Epithelial cell of umbilical artery (primary cell): ENCODE measurements at places on chromosomes 12 and 14. TPM values are rescaled to one million over a fixed set of nuclear protein-coding genes. Genes with fewer than 3 reads are reported as not detected.

The CABP1 gene
- not detected in 2 replicates for total RNA-seq

The TAS2R7 gene
- total RNA-seq: not detected in 2 replicates

The SOAT2 gene
- not detected in 2 replicates for total RNA-seq

The ORAI1 gene
- total RNA-seq: 17.2 and 18.5 TPM in 2 replicates

The KRT83 gene
- total RNA-seq: not detected in 2 replicates

The MMP19 gene
- 0.30 and 0.32 TPM in 2 replicates for total RNA-seq

The PNMA1 gene
- total RNA-seq: 21.1 and 22.7 TPM in 2 replicates

The SIVA1 gene
- 192 and 218 TPM in 2 replicates for total RNA-seq

The AMN gene
- 0.32 TPM in 1 of 2 replicates, not detected in the other for total RNA-seq

The TOGARAM1 gene
- total RNA-seq: 15.3 and 19.6 TPM in 2 replicates

The CAPZA3 gene
- not detected in 2 replicates for total RNA-seq

The IRAK3 gene
- 4.9 and 10.0 TPM in 2 replicates for total RNA-seq

The SAMD15 gene
- 2.3 and 4.0 TPM in 2 replicates for total RNA-seq

The TSPAN19 gene
- total RNA-seq: not detected in 2 replicates

The VPS29 gene
- total RNA-seq: 78.0 and 249 TPM in 2 replicates

The PRB2 gene
- not detected in 2 replicates for total RNA-seq

The ANO4 gene
- not detected in 2 replicates for total RNA-seq

The HHIPL1 gene
- total RNA-seq: 2.6 and 4.4 TPM in 2 replicates

The PRMT5 gene
- 61.9 and 88.7 TPM in 2 replicates for total RNA-seq

The KLHDC1 gene
- total RNA-seq: 1.1 and 2.6 TPM in 2 replicates

The KCNA5 gene
- not detected in 2 replicates for total RNA-seq

The RALGAPA1 gene
- total RNA-seq: 16.2 and 21.6 TPM in 2 replicates

The PIP4K2C gene
- 5.5 and 17.3 TPM in 2 replicates for total RNA-seq

The SLC6A12 gene
- not detected in 2 replicates for total RNA-seq

The LIN7A gene
- 1.8 and 3.6 TPM in 2 replicates for total RNA-seq

The RPGRIP1 gene
- total RNA-seq: not detected in 2 replicates

The ABCC9 gene
- total RNA-seq: under 0.01 and 0.15 TPM in 2 replicates

The SERPINA5 gene
- total RNA-seq: under 0.01 TPM in 1 of 2 replicates, not detected in the other

The PLEKHD1 gene
- total RNA-seq: under 0.01 TPM in 1 of 2 replicates, not detected in the other

The DPY19L2 gene
- total RNA-seq: 1.9 and 6.7 TPM in 2 replicates

The RPL6 gene
- 780 and 1,225 TPM in 2 replicates for total RNA-seq

The ZNF84 gene
- total RNA-seq: 17.2 and 22.6 TPM in 2 replicates

The B3GNT4 gene
- under 0.01 TPM in 1 of 2 replicates, not detected in the other for total RNA-seq

The TTC9 gene
- under 0.01 and 0.15 TPM in 2 replicates for total RNA-seq

The SSPN gene
- total RNA-seq: 0.61 and 0.65 TPM in 2 replicates

The KRT3 gene
- total RNA-seq: not detected in 2 replicates

The DEPDC4 gene
- 0.32 and 0.61 TPM in 2 replicates for total RNA-seq

The GLT1D1 gene
- not detected in 2 replicates for total RNA-seq

The FAIM2 gene
- under 0.01 and 0.15 TPM in 2 replicates for total RNA-seq

The NKX2-1 gene
- total RNA-seq: not detected in 2 replicates

The GMFB gene
- total RNA-seq: 56.5 and 70.5 TPM in 2 replicates

The DBX2 gene
- not detected in 2 replicates for total RNA-seq

The RNASE3 gene
- total RNA-seq: not detected in 2 replicates

The RASSF9 gene
- total RNA-seq: 0.97 and 1.2 TPM in 2 replicates

The DEGS2 gene
- total RNA-seq: under 0.01 and 0.15 TPM in 2 replicates

The FOXA1 gene
- total RNA-seq: under 0.01 and 0.91 TPM in 2 replicates

The TCL1A gene
- not detected in 2 replicates for total RNA-seq
